Activated naive CD4-positive, alpha-beta T cell (primary cell): ENCODE measurements at places on chromosomes 5 and 9.

DNA sequence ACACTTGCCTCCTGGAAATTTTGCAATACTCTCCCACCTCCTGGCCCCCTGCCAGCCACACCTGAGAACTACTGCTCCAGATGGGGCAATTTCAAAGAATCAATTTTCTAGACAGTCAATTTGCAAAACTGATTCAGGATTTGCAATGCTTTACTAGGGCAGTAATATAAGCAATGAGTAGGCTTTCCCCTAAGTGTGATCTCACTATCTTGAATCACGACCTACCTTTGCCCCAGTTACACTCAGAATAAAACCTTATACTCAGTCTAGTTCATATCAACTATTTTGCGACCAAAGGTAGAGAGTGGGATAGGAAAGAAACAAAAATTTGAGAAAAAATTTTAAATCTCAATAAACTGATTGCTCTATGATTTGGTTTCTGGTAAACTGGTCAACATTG is 54.4 kb downstream of the DROSHA start:
- DNase-seq: no peak

GRCh38 chr9:117400171-117400570 is 14.7 kb downstream of the ASTN2 start:
- no peak for DNase-seq

DNA sequence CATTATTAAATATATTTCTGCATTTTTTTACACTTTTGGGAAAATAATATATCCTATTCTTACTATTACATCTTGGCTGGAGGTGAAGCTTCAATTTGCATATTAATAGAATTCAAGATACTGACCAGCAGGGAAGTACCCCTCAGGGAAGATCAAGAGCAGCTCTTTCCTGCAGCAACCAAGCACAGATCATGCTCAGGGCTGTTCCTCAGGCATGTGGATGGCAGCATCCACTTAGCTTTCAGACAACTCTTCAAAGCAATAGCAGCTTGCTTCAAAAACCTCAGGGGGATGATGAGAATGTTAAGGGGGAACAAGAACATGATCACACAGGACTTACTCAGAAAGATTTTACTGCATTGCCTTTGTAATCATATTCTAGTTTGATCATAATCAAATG is 731.8 kb downstream of the SEMA5A start:
- no peak for DNase-seq

GRCh38 chr9:125470767-125471580 is 209.3 kb downstream of the GAPVD1 start:
- DNase-seq: no peak

DNA sequence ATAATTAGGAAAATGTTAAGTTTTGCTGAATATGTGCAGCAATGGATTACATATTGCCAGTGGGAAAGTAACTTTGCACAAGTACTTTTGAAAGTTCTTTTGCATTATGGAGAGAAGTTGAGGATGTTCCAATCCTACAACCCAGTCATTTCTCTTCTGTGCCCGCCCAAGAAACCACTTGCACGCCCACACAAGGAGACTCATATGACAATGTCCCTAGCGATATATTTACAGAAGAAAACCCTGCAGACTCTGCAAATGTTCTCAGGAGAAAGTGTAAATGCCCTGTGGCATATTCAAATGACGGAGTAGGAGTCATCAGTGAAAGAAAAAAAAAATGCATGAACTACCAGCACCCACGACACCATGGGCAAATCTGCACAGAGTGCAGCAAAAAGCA is 356.5 kb downstream of the CTNND2 start:
- no peak for DNase-seq

- DNase-seq: no peak
These were observed at the start of gene LURAP1L for GRCh38 chr9:12774861-12775678. Gene LURAP1L, plus strand, starts transcription at chr9:12775020. Its CDS starts 696 bp downstream, at chr9:12775716.

GRCh38 chr5:98179791-98180755 is 593.4 kb upstream of the RGMB start:
- no peak for DNase-seq

GRCh38 chr9:136593581-136593980 is 47.7 kb upstream of the NOTCH1 start:
- DNase-seq: no peak

- no peak for DNase-seq
These were observed 379.7 kb downstream of the PSAT1 start for GRCh38 chr9:78676623-78677022.

- DNase-seq: no peak
These were observed 626.9 kb upstream of the PTGER4 start for GRCh38 chr5:40052808-40053207.

DNA sequence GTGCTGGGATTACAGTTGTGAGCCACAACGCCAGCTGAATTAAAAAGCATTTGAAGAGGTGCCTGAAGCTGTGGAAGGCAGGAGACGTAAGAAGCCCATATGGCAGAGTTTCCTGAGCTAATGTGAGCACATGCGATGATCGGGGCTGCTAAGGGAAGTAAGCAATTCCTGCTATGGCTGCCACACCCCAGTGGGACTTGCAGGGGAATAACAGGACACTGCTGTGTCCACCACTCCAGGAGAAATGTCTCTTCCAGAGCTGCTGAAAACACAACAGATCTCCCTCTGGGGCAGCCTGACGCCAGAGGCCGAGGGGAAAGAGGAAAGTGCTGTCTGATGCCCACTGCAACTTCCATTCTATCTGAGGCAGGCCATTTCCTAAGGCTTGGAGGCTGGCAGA is 46.2 kb upstream of the ANKRD55 start:
- no peak for DNase-seq

GRCh38 chr5:17444496-17444895 is 53.5 kb upstream of the TAF11L2 start:
- DNase-seq: no peak

DNA sequence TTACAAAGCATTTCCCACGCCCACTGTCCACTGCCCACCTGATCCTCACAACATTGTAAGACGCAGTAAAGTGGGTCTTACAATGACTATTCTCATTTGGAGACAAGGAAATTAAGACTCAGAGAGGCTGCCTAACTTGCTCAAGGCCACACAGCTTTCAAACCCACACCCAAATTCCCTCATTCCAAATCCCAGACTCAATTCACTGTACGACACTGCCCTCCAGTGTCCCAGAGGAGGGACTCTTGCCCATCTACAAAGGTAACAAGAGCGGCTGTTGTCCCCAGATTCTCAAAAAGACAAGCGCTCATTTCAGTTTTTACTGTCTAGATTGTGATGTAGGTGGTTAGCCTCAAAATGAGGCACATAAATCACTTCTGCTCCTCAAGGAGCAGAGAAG is 184.6 kb downstream of the ACTL7B start:
- no peak for DNase-seq

GRCh38 chr5:109324931-109325330 is 84.8 kb downstream of the PJA2 start:
- DNase-seq: no peak

GRCh38 chr9:133182151-133182550 is 18.4 kb upstream of the GBGT1 start:
- DNase-seq: no peak

DNA sequence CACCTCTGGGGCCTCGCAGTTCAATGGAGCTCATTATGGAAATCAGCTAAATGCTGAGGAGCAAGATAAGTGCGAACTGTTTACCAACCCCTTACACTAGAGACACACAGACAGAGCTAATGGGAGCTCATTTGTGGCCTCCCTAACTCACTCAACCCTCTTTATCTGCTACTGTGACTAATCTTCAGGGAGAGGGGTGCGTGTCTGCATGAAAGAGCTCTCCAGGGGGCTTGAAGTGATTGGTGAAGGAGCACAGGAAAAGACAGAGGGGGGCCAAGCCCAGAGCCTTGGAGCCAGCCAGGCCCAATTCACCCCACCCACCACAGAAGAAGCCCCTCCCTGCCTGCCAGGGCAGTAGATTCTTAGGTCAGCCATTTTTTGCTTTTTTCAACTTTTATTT is 466.8 kb upstream of the BRINP1 start:
- no peak for DNase-seq

GRCh38 chr9:133807818-133808217 is 69.7 kb upstream of the SARDH start:
- DNase-seq: no peak

DNA sequence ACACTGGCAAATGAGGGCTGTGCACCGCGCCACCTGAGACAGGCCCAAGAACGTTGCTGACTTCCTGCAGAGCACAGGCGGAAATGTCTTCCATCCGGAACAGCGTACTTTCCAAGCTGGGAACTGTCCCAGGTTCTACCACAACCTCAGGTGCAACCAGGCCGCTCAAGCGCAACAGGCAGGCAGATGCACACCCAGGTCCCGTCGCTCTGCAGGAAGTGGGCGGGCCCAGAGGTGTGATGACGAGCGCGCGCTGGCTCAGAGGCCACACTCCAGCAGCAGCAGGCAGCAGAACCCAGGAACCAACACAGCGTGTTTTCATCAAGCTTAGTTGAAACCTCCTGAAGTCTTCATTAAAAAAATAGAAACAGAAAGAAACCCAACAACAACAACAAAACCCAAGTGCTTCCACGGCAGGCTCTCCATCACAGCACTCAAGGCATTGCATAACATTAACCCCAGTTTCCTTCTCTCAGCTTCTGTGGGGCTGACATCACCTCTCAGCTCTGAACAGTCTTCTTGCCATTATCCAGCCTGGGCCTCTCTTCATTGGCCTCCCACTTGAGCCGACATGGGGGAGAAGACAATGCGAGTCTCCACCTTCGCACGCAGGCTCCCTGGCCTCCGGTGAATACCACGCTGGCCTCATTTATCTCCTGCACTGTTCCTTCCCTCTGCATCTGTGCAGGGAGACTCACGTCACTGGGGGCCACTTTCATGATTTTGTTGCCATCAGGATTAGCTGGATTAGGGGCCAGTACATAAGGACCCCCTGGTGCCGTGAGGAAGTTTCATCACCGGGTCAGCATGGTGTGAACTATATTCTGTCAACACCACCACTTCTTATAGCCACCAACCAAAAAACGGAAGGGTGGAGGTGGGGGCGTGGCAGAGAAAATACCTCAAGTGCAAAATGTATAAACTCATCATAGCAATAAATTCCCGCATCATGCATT is 22.1 kb downstream of the PTCH1 start:
- peak; percentile 81 for DNase-seq

DNA sequence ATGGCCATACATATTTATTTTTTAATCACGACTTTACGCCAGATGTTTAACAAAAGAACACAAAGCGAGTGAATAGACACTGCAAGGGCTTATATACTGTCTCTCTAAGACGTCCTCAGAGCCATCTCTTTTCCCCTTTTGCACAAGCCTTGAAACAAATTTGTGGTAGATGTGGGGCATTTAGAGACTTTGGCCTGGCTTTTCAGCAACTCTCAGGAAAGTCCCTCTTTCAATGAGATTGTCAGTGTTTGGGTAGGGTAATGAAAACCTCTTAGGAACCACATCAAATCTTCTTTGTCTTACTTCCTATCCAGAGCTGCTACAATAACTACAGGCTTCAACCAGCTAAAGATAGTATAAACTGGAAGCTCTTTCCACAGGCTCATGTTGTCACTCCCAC is 380.0 kb downstream of the ANXA1 start:
- no peak for DNase-seq

DNA sequence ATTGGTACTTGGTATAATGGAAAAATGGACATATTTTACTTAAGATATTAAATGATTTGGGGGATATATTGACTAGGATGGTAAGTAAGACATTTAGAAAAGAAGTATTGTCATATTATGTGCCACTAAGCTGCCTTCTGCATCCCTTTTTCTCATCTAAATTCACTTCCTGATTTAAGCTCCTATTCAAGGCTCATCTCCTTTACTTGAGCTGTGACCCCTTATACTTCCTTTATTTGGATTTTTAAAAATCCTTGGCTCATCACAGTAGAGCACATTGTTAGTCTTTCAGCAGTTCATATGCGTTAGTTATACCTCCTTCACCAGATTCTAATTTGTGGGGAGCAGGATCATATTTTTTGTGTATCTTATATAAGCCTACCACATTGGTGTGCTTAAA is 6.6 kb downstream of the COMMD10 start:
- DNase-seq: no peak

DNA sequence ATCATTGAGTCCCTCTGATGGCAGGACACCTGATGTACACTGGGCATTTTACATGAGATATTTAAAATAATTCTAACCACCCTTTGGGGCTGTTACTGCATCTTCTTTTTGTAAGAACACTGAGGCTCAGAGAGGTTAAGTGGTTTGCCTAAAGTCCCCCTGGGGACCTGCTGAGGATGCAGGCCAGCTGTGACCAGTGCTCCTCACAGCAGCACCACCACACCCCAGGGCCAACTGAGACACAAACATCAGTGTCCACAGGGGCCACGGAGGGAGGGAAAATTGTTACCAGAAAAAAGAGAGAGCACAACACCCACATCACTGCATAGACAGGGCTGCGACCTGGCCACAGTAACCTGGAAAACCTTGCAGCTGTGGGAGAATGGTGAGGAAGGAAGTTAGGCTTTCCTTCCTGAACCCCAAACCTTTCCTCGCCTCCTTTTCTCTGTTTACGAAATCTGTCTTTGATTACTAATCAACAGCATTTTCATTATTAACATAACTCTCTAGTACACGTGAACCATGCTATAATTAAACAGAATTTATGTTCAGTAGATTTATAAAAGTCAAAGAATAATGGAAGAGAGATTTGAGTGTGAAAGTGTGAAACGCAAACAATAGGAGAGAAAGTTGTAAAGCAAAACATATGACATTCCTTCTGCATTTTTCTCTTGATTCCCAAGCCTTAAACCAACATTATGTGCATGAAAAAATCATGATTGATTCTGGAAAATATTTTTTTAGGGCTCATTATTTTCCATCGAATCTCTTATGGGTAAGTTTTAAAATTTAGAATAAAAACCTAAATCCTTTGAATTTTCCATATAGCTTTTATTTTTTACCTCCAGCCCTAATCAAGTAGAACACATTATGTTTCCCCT is 228.1 kb upstream of the DAPK1 start:
- DNase-seq: no peak

GRCh38 chr5:8879248-8879647 is 666.6 kb downstream of the SEMA5A start:
- no peak for DNase-seq

- DNase-seq: no peak
These were observed 5.3 kb downstream of the ERAP2 start for GRCh38 chr5:96881511-96882115.

DNA sequence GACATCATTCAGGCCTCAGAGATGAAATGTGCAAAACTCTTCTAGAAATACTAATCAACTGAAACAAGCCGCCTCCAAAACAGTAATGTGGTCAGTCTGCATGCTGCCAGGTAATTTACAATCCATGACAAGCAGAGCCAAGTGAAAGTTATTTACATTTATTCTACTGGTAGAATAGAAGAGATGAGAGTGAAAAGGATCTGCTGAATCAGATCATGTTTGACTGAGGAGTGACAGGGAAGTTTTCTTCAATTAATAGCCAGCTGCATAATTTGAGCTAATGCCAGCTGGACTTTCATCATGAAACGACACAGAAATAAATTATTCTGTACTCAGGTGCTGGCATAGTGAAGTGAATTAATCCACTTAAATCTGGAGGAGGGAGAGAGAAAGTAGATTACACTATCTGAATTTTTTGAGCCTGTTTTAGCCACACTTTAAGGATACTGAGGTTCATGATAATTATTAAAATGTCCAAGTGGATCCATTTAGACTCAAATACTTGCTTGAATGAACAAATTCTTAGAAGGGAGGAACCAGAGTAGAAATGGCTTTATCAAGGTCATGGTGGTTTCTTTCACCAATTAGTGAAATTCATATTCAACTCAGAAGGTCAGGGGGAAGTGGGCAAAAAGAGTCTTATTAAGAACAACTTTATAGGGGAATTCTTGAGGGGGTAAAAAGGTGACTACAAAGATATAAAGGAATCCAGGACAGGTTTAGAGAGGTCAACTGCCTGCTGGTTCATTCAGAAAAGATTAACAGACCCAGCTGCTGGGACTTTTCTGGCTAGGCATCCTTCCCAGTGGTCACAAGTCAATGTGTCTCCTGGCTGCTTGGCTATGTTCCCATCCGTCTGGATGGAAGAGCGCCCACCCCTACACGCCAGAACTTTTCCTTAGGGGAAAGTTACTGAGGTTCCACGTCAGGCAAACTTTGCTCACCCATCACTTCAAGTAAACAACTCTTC is 350.4 kb downstream of the PDE4D start:
- no peak for DNase-seq
